ENCODE measurements at places on chromosomes 11 and 22. TPM values are rescaled to one million over a fixed set of nuclear protein-coding genes. Genes with fewer than 3 reads are reported as not detected.

PRG3 gene
- 1.5 TPM for polyA plus RNA-seq

PANX2 gene
- 1.1 TPM for polyA plus RNA-seq

- DNase-seq: no peak
Observed at GRCh38 chr11:117676501-117676900, 120.5 kb downstream of the DSCAML1 start.

DNA sequence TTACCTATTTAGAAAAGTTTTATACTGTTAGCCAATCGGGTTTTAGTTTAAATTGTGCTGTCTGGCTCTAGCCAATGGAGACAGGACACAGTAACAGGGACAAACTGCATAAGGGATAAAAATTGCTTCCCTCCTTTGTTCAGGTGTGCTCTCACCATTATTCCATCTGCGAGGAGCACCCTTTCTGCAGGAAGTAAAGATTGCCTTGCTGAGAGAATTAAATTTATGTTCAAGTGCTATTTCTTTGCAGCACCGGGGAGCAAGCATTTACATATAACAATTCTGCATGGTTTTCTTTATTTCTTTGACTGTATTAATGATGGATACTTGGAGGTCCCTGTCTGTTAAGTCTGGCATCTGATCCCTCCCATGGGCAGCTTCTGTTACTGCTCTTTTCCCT lies 80.5 kb downstream of the BRD1 start:
- no peak for DNase-seq

DNA sequence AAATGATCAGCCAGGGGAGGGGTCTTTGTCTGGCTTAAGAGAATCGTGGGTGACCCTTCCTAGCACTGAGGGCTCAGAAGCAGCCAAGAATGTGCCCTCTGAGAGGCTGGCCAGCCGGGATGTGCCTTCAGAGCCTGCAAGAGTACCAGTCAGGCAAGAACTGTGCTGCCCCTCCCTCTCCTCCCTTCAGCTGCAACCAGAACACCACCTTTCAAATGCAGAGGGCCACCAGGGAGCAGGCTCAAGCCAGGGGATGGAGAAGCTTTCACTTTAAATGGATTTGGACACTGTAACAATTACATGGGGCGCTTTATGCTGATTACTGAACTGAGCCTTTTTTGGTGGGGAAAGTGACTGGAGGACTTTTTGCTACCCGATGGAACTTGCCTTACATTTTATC lies 44.9 kb upstream of the TENM4 start:
- no peak for DNase-seq

GRCh38 chr11:86571273-86571948 lies 101.0 kb downstream of the ME3 start:
- DNase-seq: no peak

BBS1 gene
- 59.1 TPM for polyA plus RNA-seq

DNA sequence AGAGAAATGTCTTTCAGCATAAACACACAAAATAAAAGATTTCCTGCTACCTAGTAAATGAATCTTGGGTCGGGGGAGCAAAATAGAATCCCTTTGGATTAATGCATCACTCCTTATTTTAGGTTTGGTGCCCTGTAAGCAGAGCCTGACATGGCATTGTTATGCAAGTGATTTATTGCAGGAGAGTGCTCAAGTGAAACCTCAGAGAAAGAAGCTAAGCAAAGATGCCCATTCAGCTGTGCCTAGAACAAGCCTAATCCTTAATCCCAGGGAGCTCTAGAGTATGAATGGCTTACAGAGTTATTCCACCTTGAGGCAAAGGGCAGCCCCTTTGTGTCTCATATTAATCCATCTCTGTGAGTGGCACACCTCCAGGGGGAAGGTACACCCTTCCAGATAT lies 21.1 kb downstream of the C11orf87 start:
- DNase-seq: no peak

GGTLC3 gene
- polyA plus RNA-seq: 0.30 TPM

CD248 gene
- polyA plus RNA-seq: 61.4 TPM

THOC5 gene
- 26.9 TPM for polyA plus RNA-seq

DNA sequence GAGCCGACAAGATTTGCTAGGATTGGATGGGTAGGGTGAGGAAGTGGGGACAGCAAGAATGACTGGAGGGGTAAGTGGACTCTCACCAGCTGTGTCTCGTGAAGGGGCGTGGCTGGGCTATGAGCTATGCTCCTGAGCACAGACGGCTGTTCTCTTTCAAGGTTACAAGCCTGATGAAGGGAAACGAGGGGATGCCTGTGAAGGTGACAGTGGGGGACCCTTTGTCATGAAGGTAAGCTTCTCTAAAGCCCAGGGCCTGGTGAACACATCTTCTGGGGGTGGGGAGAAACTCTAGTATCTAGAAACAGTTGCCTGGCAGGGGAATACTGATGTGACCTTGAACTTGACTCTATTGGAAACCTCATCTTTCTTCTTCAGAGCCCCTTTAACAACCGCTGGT lies 19.9 kb downstream of the F2 start:
- DNase-seq: no peak

- DNase-seq: no peak
Observed at GRCh38 chr11:73387594-73388264, 11.5 kb downstream of the RELT start.

- DNase-seq: no peak
Observed at GRCh38 chr11:129251067-129251466, 58.9 kb upstream of the ARHGAP32 start.

- DNase-seq: no peak
Observed at GRCh38 chr11:14645015-14645912, 1.7 kb downstream of the PDE3B start.

DNA sequence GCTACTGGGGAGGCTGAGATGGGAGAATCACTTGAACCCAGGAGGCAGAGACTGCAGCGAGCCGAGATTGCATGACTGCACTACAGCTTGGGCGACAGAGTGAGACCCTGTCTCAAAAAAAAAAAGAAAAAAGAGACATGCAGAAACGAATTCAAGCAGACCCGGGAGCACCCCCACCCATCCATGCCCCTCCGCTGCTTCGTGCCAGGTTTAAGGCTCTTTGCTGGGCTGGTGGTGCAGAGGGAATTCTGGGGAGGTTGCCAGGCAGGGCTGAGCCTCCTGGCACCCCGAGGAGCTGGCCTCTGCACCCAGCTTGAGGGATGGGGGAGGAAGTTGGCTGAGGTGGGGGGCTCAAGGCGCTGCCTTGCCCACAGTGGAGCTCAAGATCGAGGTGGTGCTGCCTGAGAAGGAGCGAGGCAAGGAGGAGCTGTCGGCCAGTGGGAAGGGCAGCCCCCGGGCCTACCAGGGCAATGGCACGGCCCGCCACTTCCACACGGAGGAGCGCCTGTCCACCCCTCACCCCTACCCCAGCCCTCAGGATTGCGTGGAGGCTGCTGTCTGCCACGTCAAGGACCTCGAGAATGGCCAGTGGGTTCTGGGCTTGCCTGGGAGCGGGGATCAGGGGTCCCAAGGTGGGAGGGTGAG lies 6.0 kb downstream of the AIFM3 start:
- no peak for DNase-seq

GRCh38 chr11:1573077-1573902 lies 1.2 kb upstream of the DUSP8 start:
- DNase-seq: no peak
